ENCODE measurements at places on chromosomes 3 and 15.

GRCh38 chr3:46065294-46065705 is 38.0 kb upstream of the XCR1 start:
- no peak for DNase-seq

DNA sequence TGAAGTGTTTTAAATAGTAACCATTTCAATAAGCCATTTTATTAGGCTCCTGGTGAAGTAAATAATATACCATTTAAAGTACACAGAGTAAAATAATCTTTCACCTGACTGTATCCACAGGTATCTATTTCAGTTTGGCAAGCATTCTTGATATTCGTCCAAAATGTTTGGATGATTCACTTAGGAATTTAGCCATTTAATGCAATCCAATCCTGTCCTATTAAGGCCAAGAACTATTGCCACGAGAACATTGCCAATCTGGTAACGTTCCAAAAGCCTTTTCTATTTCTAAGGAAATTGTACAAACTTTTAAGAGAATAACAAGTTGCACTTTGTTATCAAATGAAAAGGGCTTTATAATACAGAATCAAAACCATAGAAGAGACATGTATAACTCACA is 209.8 kb upstream of the THRB start:
- DNase-seq, result no peak

- DNase-seq, result no peak
These were observed 71.5 kb downstream of the SSR3 start for GRCh38 chr3:156483426-156483825.

- no peak for DNase-seq
These were observed 66.7 kb downstream of the PLD1 start for GRCh38 chr3:171743327-171744157.

GRCh38 chr3:37257581-37257980 is 83.2 kb upstream of the LRRFIP2 start:
- no peak for DNase-seq

GRCh38 chr15:57224664-57225063 is 151.6 kb upstream of the CGNL1 start:
- no peak for DNase-seq

DNA sequence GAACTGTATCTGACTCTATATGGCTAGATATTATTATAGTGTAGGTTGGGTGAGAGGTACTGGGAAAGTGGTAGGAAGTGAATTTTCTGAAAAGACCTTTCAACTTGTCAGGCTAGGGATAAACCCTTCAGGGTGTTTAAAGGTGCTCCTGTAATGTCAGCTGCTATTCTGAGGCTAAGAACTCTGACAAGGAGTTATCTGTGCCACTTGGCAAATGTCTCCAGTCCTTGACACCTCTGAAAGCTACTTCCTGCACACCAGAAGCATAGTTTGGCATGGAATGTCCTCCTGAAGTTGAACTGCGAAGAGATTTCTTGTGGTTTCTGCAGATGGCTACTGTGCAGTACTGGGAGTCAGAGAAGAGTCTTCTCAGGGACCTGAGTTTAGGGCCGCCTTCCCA is 194.3 kb downstream of the CDIN1 start:
- DNase-seq, result no peak

- DNase-seq, result no peak
These were observed 122.7 kb downstream of the PGPEP1L start for GRCh38 chr15:98884894-98885293.

GRCh38 chr3:136942803-136943202 is 15.0 kb upstream of the IL20RB start:
- no peak for DNase-seq

GRCh38 chr3:36866368-36866767 is 78.5 kb downstream of the TRANK1 start:
- no peak for DNase-seq

GRCh38 chr3:28050885-28051284 is 190.5 kb upstream of the CMC1 start:
- DNase-seq, result no peak

- DNase-seq, result no peak
These were observed 141.0 kb downstream of the LPP start for GRCh38 chr3:188294823-188295487.
